KG1 (cell line): ENCODE measurements at places on chromosomes 13 and 19.

DNA sequence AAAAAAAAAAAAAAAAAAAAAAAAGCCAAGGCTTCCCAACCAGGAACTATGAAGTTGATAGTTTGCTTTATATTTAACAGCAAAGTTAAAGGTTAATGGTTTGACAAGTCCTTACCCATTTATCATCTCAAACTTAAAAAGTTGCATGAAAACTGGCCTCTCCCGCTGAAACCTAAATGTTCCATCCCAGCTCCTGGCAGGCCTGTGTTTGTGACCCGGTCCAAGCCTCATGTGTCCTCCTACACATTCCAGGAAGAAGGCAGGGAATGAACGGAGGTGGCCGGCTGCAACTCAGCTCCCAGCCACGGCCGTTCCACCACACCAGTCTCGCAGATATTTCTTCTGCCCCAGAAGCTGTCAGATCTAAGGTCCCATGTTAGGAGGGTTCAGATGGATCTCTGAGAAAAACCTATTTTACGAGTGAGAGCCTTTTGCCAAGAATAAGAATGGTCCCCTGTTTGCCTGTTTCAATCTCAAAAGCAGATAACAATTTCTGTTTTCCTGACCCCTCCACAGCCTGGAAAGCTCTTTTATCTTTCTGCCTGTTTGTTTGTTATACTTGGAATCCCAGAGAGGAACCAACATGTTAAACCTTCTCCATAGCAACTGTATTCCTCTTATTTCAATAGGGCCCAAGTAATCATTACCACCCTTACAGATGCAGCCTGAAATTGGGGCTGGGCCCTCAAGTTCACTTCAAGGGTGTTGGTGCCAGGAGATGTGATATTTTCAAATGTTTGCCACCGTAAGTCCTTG, 56.5 kb downstream of the KCTD12 start:
- DNase-seq, result no peak

DNA sequence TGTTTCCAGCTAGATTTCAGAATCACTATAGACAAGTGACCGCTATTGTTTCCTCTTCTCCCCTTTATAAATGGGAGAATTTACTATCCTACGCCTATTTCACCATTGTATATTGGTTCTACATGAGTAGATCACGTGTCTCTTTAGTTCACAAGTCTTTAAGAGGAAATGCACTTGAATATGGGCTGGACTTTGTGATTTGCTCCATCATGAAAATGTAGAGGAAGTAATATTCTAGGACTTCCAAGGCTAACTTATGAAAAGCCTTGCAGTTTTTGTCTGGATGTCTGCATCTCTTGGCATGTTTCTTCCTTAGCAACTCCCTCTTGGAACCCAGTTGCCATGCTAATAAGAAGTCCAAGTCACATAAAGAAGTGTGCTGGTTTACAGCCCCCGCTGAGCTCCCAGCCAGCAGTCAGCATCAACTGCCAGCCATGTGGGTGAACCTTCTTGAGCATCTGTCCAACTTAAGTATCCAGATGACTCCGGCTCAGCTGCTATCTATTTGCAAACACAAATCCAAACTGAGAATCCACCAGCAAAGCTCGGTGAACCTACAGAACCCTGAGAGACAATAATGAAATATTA, 4.8 kb upstream of the FBXL3 start:
- no peak for DNase-seq

GRCh38 chr13:90447034-90447733, 900.3 kb upstream of the MIR17HG start:
- no peak for DNase-seq

DNA sequence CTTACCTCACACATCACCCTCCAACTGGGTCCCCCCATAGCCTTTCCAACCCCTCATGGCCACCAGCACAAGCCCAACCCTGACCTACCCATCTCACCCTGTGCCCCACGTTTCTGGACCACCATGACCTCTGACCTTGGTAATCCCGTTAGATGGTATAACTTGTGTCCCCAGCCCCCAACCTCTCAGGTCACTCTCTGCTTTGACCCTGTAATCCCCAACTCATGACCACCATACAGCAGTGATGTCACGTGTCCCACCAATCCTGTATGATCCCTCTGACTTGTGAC, 8.5 kb downstream of the KLC3 start:
- DNase-seq, result no peak

GRCh38 chr19:51347209-51347928, 5.4 kb upstream of the VSIG10L start:
- DNase-seq, result no peak

DNA sequence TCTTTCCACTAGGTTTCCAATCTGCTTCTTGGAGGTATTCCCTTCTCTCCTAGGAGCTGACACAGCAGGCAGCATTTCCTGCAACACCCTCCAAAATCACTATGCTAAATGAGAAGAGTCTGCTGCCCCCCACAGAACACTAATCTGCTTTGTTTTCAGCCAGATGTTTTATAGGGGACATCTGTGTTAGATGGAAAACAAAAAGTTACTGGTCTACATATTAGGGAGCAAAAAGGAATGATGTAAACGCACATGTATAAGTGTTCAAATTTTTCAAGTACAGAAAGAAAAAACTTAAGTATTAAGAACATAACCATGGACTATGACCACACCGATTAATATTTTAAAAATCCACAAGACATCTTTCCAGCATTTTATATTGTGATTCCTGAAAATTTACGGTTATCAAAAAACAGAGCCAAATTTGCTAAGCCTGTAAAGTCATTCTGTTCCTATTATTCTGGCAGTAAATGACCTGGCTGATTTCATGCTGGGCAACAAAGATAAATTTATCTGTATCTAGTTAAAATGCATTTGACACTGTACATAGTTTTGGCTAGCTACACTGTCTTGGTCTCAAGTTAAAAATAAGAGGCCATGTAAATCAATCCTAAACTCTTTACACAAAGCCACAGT, 63.3 kb downstream of the DCLK1 start:
- DNase-seq, result no peak

- no peak for DNase-seq
These were observed 7.9 kb downstream of the DBP start for GRCh38 chr19:48629297-48629598.

- DNase-seq, result no peak
These were observed 27.9 kb downstream of the ENOX1 start for GRCh38 chr13:43758834-43759233.

- DNase-seq, result no peak
These were observed 1576.7 kb downstream of the SLITRK1 start for GRCh38 chr13:82305588-82305987.

GRCh38 chr13:70856711-70857110, 748.5 kb upstream of the KLHL1 start:
- no peak for DNase-seq

DNA sequence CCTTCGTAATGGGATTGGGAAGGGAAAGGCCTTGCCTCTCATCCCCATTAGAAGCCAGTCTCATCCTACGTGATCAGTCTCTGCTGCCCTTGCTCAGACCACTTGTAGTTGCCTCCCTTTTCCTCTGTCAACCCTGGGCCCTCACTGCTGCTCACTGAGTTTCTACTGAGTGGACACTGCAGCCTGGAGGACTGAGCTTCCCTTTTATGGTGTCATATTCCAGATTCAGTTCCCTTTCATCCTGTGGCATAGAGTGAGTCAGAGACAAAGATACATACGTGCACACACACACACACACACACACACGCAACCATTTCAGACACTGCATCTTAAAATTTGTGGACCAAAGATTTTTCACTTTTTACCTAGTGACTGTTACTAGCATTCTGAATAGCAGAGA, 56.6 kb downstream of the COG3 start:
- DNase-seq, result no peak
